ACHN (cell line): ENCODE measurements at places on chromosomes 13 and 19.
A peak's percentile ranks its signal among the peaks of the same experiment; 100 is the strongest.

- peak; percentile 46 for DNase-seq
Observed at GRCh38 chr13:34833562-34834182, 108.4 kb upstream of the NBEA start.

GRCh38 chr19:40594657-40595091 lies 6.5 kb upstream of the LTBP4 start:
- DNase-seq: peak; percentile 60

DNA sequence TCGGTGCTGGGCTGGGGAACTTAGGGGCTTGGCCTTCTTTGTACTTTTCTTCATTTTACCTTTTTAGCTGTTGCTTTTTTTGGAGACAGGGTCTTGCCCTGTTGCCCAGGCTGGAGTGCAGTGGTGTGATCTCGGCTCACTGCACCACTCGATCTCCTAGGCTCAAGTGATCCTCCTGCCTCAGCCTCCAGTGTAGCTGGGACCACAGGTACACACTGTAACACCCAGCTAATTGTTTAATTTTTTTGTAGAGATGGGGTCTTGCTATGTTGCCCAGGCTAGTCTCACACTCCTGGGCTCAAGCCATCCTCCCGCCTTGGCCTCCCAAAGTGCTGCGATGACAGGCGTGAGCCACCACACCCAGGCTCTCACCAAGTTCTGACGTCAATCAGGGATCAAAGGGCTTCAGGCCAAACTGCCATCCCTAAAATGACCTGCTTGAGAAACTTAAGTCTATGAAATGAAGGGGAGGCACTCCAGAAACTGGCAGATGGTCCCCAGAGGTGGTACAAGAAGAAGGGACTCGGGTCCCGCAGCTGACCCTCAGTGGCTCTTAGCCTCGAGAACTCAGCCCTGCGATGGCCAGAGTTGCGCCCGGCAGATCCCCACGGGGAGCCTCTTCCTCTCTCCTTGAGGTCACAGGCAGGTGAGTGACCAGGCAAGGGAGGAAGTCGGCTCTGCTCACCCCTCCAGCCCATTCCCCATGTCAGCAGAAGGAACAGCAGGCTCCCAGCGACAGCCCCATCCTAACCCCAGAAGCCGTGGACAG lies 61.7 kb downstream of the GNG7 start:
- no peak for DNase-seq

DNA sequence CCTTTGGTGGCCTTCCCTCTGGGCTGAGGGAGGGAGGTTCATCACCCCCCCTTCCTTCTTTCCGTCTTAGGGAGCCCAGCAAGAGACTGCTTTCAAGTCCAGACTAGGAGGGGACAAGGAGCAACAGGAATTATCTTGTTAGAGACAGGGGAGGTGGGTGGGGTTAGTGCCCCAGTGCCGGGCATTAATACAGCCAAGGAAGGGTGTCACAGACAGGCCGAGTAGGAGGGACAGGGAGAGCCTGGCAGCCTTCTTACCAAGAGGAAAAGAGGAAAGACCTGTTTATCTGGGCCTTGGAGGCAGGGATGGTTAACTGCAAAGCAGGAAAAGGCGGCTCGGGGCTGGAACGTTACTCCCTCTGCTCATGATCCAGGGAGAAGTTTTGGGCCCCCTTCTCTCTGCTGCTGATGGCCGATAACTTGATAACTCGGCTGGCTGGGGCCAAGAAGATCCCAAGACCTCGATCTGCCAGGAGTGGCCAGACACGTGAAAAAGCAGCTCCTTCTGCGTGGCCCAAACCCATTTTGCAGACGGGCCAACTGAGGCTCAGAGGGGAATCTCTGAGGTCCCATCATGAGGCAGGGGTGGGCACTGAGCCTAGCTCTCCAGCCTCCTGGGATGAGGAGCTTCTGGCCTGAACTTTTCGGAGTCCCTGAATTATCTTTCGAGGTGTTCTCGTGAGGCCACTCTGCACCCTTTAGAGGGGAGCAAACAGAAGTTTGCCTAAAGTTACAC lies 79.3 kb downstream of the PTPRS start:
- no peak for DNase-seq

- DNase-seq: no peak
Observed at GRCh38 chr19:33159893-33160292, 28.0 kb downstream of the WDR88 start.

DNA sequence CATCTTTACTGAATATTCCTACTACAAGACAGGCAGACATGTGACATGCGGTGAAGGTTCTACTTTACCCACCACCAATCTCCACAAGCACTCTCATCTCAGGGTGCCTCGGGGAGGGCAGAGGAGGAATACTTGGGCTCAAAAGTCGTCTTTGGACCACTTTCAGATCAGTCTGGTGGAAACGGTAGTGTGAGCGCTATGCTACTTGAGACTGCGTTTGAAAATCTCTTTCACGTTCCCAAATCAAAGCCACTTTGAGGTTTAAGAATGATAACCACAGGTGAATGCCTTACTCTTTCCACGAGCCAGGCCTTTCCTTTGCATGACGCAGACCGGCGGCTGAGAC lies 1.5 kb upstream of the SOX1 start:
- no peak for DNase-seq

- DNase-seq: no peak
Observed at GRCh38 chr19:31535691-31536460, 186.6 kb upstream of the TSHZ3 start.

DNA sequence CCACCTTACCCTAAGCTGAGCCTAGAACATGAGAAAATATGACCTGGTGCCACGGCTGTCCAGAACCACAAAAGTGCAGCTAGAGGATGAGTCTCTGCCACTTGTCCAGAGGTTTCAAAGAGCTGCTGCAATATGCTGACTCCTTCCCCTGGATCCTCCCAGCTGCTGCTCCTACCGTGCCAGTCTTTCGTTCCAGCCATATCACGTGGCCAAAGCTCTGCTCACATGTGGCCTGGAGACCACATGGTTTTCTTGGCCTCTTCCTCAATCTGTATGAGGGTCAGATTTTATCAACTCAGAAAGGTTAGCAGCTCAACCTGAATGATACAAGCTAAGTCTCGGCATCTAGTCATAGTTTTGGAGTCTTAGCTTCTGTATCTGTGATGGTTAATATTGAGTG lies 3.2 kb upstream of the SACS start:
- no peak for DNase-seq

- peak; percentile 40 for DNase-seq
Observed at GRCh38 chr19:53977429-53977990, 13.9 kb upstream of the CACNG6 start.

- no peak for DNase-seq
Observed at GRCh38 chr19:42294471-42295137, 7.3 kb upstream of the PRR19 start.

DNA sequence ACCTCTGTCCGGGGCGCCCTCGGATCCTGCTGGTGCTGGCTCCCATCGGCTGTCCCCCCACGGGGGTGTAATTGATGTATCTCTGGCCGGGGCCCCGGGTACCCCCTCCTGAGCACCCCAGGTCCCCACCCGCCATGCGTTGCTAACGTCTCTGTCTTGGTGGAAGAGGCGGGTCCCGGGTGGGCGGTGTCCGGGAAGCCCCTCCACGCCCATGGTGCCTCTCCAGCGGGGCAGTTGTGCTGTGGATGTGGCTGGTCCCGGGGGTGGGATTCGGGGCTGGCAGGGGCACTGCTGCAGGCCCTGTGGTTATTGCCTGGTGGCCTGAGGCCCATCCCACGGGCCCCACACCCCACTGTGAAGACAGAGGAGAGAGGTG lies 4.9 kb downstream of the DIRAS1 start:
- DNase-seq: no peak

GRCh38 chr13:48268019-48268418 lies 35.0 kb downstream of the ITM2B start:
- no peak for DNase-seq

GRCh38 chr13:107370015-107370785 lies 802.3 kb upstream of the ARGLU1 start:
- peak; percentile 82 for DNase-seq

DNA sequence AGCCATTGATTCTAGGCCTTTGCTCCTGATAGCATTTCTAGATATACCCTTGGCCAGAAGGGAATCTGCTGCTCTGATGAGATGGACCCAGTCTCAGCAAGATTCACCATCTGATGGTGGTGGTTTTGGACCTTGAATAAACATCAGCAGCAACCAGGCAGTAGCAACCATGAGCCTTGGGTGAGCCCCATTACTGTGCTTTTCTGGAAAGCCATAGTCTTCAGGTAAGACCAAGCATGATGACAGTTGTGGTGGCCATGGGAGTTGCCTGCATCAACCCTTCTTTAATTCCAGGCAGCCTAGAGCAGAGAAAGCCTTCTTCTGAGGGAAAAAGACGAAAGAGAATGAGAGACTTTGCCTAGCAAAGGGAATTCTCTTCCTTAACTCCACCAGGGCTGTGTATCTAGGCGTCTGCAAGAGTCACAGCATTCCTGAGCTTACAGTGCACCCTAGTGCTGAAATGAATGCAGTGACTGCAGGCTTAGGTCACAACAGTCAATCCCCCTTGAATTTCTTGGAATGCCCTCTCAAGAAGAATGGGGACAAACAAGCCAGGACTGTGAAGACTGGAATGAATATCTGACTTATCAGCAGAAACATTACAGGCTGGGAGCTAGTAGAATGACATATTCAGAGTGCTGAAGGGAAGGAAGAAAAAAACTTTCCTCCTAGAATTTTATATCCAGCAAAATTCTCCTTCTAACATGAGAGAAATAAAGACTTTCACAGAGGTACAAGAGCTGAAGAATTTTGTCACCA lies 942.4 kb upstream of the PCDH20 start:
- DNase-seq: peak; percentile 54

DNA sequence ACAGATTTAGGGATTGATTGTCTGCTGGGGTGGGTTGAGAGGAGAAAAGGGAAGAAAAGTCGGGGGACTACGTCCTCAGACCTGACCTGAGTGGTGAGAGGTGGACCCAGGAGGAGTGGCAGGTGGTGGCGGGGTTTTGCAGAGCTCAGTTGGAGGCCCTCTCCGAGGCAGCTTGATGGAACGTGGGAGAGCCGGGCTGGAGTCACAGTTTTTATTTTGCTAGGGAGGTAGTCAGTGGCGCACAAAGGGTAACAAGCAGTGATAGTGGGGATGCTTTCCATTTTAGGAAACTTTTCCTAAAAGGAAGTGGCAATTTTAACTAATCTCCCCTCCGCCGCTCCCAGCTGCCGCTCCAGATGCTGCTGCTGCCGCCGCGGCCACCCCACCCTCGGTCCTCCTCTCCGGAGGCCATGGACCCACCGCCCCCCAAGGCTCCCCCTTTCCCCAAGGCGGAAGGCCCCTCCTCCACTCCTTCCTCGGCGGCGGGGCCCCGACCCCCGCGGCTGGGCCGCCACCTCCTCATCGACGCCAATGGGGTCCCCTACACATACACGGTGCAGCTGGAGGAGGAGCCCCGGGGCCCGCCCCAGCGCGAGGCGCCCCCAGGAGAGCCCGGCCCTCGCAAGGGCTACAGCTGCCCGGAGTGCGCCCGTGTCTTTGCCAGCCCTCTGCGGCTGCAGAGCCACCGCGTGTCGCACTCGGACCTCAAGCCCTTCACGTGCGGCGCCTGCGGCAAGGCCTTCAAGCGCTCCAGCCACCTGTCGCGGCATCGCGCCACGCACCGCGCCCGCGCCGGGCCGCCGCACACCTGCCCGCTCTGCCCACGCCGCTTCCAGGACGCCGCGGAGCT lies 1.1 kb upstream of the ZNF581 start:
- DNase-seq: no peak

DNA sequence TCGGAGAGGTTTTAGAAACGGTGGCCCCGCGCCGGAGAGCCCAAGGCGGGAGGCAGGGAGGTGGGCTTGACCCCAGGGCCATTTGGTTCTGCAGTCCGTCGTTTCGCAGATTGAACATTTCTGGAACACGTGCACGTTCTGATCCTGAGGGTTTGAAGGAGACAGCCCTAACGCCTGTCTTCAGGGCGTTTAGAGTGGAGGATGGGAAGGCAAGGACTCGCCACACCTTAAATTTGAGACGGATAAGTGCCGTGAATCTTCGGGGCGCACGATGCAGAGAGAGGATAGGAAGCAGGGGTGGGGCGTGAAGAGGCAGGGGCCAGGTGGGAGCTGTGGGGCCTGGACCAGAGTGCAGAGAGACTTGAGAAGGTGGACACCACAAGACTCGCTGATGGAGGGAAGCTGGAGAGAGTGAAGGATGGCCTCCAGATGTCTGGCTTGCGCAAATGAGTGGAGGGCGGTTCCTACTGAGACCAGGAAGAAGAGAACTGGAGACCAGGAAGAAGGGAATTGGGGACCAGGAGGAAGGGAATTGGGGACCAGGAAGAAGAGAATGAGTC lies 804 bp upstream of the MIER2 start:
- no peak for DNase-seq

DNA sequence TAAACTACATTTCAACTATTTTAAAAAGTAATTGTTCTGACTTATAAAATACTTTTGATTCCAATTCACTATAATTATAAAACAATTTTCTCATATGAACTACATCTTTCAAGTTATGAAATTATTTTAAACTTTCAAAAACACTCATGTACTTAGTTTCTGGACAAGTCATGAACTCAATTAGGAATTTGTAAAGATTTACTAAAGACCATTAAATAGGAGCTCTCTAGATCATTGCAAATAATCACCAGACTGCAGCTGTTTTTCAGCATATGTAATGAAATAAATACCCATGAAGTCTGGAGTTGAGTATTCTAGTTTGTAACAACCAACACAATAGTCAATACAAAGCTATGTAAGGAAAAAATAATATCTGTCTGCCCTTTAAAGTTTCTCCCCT lies 605.1 kb upstream of the MIR17HG start:
- DNase-seq: no peak

GRCh38 chr13:100633461-100633860 lies 41.1 kb downstream of the TMTC4 start:
- peak; percentile 8 for DNase-seq

DNA sequence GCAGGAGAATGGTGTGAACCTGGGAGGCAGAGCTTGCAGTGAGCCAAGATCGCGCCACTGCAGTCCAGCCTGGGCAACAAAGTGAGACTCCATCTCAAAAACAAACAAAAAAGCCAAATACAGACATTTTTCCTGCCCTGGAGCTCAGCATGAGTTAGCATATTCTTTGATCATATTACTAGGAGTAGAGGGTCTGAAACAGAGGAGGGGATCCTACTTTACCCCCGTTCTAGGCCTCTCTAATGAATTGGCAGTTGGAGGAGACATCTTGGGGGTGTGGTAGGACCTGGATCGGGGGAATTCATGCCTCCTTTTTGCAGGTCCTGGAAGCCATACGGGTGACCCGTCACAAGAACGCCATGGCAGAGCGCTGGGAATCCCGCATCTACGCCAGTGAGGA lies 12.3 kb downstream of the MISP start:
- no peak for DNase-seq

GRCh38 chr13:65926750-65927171 lies 1303.4 kb downstream of the PCDH9 start:
- DNase-seq: peak; percentile 2

DNA sequence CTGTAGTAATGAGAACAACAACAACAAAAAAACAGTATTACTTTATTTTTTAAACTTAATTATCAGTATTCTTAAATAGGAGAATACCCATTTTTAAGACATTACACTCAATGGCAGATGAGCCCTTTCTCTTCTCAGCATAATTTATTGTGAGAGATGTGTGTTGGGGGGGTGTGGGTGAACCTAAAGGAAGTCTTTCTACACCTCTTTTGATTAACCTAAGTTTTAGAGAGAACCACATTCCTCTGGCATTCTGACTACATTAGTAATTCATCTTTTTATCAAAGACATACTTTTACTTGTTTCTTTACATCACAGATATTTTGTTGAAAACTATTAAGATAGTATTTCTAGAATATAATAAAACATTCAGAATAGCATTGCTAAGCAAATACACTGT lies 890.9 kb downstream of the PCDH9 start:
- no peak for DNase-seq
